ENCODE measurements at places on chromosomes 1 and 21.
A peak's percentile ranks its signal among the peaks of the same experiment; 100 is the strongest.

DNA sequence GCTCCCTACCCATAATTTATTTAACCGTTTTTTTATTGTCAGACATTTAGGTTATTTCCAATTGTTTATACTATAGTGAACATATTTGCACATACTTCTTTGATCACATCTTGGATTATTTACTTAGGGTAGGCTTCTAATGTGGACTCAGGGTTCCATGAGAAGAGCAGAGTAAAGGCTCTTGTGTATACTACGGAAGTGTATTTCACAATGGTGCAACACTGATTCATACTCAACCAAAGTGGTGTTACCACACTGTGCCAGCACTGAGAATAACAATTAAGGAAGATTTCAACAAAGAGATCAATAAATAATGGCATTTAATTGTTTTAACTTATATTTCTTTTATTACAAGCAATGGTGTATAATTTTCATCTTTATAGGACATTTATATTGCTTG, 251.2 kb downstream of the ZNF326 start:
- ATAC-seq = no peak

DNA sequence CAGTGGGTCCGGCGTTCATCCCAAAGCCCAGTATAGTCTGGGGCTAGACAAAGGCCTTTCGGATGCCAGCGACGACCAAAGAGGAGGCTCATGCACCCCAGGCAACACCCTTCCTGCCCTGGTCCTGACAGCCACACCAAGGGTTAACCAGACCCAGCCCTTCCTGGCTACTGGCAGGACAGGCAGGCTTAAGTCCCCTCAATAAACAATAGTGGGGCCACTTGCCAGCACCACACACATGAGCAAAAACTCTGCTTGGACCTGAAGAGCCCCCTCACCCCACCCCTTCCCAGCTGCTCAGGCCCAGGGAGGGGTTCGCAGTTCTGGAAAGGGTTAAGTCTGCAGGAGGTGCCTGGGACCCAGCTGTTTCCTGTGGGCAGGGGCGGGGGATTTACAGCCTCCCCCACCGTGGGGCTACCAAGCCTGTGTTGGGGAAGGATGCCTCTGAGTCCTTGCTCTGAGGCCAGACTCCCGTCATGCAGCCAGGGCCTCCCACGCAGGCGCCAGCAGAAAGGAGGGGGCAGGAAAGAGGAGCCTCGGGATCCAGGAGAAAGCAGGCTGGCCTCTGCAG, 18.2 kb downstream of the PHLDA3 start:
- no peak for ATAC-seq

- peak; percentile 79 for ATAC-seq
These were observed 95.4 kb upstream of the USP24 start for GRCh38 chr1:55310505-55310971.

GRCh38 chr1:92363401-92363800, 64.5 kb downstream of the RPAP2 start:
- ATAC-seq = no peak

DNA sequence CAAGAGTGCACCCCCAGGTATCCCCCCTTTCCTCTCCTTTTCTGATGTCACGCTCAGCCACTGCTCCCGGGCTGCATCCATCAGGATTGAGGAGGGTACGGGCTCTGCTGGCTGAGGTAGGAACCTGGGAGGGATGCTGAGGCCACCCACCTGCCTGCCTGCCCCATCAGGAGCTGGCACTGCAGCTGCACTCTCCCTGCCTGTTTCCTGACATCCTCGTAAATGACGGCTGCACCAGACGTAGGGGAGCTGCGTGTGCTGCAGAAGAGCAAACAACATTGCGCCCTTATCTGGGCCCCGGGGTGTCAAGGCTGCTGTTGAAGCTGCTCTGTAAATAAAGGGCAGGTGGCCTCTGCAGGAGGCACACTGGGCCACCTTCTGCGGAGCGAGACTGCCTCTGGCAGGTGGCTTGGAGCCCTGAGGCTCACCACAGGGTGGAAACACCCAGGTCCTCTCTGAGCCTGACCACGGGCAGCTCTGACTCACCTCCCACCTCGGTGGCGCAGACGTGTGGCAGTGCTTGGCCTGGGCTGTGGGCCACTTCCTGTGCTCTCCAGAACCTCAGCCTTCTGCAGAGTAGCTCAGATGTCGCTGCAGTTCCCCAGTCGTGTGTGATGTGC, 30.9 kb downstream of the SNAP47 start:
- peak; percentile 92 for ATAC-seq

- ATAC-seq = no peak
These were observed 36.7 kb upstream of the TARDBP start for GRCh38 chr1:10975567-10976326.

GRCh38 chr1:47875036-47875435, 122.1 kb downstream of the TRABD2B start:
- no peak for ATAC-seq
